T-helper 1 cell (primary cell): ENCODE measurements at places on chromosomes 6 and 20.

DNA sequence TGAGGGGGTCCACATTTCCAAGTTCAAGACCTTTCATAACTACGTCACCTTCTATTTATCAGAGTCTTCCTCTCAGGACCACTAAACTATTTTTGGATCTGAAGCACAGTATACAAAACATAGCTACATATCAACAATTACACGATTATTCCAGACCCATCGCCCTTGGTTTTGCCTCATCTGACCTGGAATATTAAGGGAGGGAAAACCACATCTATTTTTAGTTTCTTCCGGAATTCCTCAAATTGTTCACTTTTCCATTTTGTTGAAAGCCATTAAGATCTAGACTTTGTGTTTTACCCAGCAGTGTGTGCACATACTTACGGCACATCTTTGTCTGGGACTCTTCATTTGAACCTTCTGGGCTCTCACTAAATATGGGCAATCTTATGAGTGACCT, 12.0 kb upstream of the ADGRF5 start:
- DNase-seq, result no peak

DNA sequence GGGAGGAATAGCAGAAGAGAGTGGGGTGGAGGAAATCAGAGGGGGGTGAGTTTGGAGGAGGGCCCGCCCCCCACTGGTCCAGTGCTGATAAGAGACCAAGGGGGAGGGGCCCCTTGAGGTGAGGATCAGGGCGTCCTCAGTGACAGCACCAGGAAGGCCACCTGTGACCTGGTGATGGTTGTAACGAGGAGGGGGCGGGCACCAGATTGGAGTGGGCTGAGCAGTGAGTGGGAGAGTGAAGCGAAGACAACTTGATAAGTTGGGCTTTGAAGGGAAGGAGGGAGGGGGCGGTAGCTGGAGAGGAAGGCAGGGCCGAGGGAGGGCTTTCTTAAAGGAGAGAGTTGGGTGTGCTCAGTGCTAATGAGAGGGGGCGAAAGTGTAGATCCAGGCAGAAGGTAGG, 30.7 kb downstream of the CDH22 start:
- DNase-seq, result no peak

DNA sequence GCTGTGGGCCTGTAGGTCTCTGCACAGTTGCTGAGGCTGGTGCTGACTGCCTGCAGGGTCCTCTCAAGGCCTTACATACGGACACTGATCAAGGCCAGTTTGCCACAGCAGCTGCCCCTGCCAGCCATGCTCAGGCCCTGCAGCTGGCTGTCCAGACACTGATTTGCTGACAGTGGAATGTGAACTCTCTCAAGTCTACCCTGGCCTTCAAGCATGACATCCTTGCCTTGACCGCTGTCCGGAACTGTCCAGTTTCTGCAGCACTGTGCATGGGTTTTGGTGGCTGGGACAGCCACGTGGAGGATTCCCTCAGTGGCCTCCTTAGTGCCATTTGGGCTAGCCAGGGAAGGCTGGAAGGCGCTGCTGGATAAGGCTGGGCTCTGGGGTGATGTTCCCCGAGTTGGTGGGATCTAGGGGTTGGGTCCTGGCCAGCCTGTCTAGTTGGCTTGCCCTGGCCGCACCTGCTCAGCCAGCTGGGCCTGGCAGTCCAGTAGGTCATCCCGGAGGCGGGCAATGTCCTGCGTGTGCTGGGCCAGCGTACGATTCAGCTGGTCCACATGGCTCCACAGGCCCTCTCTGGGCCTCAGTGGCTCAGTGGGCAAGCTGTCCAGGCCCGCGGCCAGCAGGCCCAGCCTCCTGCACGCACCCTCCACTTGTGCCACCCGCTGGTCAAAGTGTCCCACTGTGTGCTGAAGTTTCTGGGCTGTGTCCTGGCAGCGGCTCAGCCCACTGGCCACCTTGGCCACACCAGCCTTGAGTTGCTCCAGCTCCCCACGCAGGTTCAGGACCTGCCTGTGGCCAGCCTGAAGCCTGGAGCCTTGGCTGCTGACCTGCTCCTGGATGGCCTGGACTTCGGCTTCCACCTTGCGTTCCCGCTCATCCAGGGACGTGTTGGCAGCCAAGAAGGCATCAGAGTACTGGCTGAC, 5.5 kb downstream of the EMILIN3 start:
- DNase-seq, result no peak

- DNase-seq, result no peak
Observed at GRCh38 chr20:61562491-61562890, 310.4 kb downstream of the CDH4 start.

DNA sequence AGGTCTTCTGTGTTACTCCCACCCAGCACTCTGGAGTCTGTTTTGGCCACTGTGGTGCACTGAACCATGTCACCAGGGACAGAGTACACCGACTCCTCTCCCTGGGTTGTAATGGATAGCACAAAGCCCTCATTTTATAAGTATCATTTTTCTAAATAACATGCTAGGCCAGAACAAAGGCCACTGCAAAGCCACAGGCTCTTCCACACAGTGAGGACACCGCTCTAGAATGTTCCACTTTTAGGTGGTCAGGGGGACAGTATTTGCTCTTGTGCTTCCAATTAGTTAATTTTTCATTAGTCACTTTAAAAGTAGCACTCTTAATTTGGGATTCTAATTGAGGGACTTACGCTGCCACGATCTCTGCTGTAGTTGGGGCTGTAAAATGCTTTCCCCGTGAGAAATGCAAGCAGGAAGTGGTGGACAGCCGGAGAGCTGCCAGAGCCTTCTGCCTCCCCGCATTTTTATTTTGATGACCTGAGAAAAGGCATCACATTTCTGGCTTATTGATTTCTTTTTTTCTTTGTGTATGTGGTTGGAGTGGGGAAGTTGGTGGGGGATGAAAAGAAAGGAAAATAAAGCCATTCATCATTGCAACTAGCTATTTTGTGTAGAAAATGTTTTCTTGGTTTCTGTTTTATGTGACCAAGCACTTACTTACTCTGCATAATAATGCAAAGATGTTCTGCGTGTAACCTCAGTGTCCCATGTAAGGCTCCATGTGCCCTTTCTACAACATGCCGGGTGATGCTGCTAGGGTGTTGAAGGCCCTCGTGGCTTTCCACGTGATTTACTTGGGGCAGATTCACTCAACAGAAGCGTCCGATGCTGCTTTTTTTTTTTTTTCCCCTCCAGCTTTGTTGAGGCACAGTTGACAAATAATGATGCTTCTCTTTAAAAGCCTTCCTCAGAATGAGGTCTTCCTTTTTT, 195.9 kb downstream of the SASH1 start:
- no peak for DNase-seq

- DNase-seq, result no peak
Observed at GRCh38 chr20:63431944-63432343, 40.5 kb downstream of the KCNQ2 start.

DNA sequence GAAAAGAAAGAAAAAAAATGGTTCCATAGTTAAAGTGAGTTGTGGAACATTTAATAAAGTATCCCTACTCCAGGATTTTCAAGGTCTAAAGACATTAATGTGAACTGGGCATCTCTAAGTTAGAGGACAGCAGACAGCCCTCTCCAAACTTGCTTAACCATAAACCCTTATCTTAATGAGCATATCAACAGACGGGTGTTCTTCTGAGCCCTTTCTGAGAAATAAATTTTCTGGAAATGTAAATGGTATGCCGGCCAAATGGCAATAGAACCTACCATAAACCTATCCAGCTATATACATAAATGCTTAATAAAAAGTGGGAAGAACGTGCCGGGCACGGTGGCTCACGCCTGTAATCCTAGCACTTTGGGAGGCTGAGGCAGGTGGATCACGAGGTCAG, 12.5 kb downstream of the SLC18B1 start:
- no peak for DNase-seq

GRCh38 chr6:43584892-43585570, 9.0 kb downstream of the POLH start:
- peak; percentile 75 for DNase-seq

DNA sequence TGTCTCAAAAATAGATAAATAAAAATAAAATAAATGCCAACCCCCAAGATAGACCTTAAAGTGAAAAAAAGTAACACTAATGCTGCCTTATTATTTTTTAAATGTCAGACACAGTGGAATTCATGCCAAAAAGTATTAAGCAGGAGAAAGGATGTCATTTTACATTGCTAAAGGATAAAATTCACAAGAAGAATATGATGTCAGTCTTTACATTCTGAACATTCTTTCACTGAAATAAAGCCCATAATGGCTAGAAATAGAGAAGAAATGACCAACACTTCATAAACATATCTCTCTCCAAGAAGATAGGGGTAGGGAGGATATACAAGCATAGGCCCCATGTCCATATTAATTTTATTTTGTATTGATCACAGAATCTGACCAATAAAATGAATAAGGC, 47.4 kb downstream of the SLC23A2 start:
- no peak for DNase-seq

DNA sequence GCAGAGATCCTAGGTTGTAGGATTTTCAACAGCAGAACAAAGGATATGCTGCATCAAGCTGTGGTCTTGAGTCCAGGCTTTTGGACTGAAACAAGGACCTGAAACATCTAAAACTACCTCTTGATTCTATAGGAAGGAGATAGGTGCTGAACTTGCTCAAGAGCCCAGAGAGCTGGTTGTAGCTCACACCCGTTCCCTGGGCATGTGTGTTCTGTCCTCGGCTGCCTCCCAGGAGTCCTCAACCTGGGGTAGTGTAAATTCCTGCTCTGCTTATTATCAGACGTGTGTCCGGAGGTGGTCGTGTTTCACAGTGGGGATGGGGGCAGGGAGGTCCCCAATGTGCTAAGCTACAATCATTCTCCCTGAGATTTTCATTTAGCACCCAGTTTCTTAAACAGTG, 4.8 kb downstream of the NOP56 start:
- no peak for DNase-seq
